ENCODE measurements at places on chromosomes 1 and 21.

- no peak for DNase-seq
Observed at GRCh38 chr1:207702317-207702716, 49.5 kb upstream of the CD46 start.

DNA sequence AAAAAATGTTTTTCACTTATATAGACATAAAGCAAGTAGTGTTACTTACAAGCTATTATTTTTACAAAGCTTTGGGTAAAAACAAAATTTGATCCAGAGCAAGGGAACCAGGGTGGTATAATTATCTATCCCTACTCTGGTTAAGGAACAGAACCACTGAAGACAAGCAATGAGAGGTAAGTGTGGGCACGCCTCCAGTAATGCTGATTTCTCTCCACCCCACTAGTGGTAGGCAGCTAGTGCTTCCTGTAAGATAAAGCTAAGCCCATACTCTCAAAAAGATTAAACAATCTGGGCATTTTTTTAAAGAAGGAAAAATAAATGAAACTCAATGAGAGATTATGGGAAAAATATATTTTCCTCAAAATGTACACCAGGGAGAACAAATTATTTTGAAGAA lies 22.1 kb downstream of the TFB2M start:
- no peak for DNase-seq

GRCh38 chr1:46244656-46245371 lies 2.7 kb upstream of the RAD54L start:
- no peak for DNase-seq

- DNase-seq, result no peak
Observed at GRCh38 chr1:171245458-171246064, 2.7 kb upstream of the FMO1 start.

- DNase-seq, result no peak
Observed at GRCh38 chr21:34545079-34545884, 33.3 kb upstream of the KCNE1 start.

DNA sequence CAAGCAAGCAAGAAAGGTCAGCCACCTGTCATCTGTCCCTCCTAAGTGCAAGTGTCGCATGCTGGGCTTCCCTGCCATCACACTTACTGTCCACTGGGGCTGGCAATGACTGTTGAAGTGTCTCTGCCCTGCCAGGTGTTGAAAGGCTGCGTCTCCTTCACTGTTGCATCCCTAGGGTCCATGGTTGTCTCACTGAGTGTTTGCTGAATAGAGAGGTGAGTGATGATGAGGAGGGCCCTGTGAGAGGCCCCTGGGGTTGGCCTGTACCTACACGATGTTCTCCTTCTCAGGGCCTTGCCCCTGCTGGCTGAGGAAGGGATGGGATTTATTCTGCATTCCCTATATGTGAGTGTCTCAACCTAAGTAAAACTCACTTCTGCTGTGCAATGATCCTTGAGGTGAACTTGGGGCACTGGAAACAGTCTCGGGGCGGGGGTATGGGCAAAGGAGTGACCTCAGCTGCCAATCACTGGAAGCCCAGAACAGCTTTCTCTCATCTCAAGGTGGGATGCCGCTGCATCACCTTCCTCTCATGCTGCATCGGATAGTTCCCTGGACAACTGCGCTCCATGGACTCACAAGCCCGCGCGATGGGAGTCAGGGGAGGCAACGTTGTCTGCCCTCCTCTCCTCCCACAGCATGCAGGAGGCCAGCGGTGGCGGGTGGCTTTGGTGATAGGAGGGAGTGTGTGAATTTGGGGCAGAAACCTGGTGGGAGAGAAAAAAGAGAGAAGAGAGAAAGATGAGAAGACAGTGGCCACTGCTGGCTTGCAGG lies 35.8 kb upstream of the SOX13 start:
- DNase-seq, result no peak

GRCh38 chr21:25964015-25964414 lies 206.6 kb downstream of the APP start:
- no peak for DNase-seq

GRCh38 chr1:218402786-218403120 lies 57.6 kb downstream of the TGFB2 start:
- no peak for DNase-seq

DNA sequence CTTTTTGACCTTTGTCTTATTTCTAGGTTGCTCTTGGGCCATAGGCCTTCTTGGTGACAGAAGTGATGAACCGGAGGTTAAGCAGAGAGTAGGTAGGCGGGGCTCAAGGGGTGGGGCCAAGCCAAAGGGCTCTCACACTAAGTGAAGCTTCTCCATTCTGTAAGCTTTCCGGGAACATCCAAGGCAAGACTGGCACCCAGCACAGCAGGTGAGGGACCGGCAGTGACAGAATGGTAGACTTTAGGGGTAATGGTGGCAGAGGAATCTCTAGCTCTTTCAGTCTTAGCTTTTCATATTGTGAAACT lies at the start of gene TNFAIP8L2:
TSS of gene TNFAIP8L2 (plus strand) at position 135 of the 305 bp plus-strand sequence. CDS start 2,049 bp downstream, outside the sequence.
- no peak for DNase-seq

DNA sequence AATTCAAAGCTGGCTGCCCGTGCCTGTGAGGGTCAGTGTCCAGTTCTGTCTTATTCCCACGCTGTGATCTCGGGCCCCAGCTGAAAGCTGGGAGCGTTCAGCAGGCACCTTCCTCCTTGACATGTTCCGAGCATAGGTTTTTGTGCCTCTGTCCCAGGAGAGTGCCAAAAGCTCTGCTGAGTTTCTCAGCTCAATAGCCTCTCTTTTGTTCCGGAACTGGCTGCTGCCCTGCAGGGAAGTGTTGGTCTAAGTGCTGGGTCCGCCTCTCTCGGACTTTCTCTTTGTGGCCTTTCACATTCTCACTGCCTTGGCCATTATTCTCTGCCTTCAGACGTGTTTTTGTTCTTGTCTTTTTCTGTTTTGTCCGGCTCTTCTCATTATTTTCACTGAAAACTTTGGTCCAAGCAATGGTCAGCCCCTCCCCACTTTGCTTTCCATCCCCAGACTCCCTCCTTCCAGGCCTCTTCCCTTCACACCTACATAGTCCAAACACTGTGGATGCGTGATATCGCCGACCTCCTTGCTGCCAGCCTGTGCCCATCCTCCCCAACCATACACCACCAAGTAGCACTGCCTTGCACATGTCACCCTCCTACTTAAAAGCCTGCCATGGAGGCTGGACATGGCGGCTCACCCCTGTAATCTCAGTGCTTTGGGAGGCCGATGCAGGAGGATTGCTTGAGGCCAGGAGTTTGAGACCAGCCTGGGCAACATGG lies 233.8 kb downstream of the RHOU start:
- peak; percentile 23 for DNase-seq

GRCh38 chr1:229334716-229335115 lies 8.1 kb downstream of the CCSAP start:
- DNase-seq, result no peak

GRCh38 chr1:178543290-178543607 lies 30.3 kb downstream of the TEX35 start:
- no peak for DNase-seq

- no peak for DNase-seq
Observed at GRCh38 chr1:174761335-174761734, 238.4 kb upstream of the CACYBP start.

GRCh38 chr1:197902454-197903195 lies at the start of gene C1orf53:
Gene C1orf53, plus strand, starts transcription at chr1:197902630. Its CDS starts 20 bp downstream, at chr1:197902650.
- DNase-seq, result peak; percentile 88

- no peak for DNase-seq
Observed at GRCh38 chr1:14654554-14654953, 56.1 kb downstream of the KAZN start.

DNA sequence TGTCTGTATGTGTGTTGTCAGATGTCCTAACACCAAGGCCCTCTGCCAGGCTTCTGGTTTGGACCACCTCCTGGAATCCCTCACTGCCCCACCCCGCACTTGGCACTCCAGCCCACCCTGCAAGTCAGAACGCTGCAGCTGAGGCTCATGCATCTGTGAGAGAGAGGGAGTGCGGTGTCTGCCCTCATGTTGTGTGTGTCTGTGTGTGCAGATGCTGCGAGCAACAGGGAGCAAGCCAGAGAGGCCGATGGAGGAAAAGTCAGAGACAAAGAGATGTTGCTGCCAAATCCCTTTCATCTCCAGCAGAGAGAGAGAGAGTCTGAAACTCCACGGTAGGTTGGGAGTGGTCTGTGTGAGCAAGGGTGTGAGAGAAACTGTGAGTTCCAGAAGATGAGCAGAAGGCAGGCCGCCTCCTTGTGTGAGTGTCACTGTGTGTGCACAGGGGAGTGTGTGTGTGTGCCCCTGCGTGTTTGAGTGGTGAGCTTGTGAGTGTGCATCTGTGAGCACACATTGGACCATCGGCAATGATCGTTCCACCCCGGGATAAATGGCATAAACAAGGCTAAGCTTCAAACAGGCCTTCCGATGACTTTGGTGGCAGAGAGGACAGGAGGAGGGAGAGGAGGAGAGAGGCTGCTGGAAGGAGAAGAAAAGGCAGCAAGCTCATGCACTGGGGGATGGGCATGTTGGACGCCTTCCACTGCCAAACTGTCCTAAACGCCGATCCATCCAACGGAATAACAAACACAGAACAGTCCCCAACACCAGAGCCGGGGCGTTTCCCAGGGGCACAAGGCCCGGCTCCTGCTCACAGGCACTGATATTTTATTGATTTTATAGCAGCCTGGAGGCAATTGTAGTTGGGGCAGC lies 99.2 kb upstream of the GRIK3 start:
- DNase-seq, result no peak

GRCh38 chr1:215043401-215043800 lies 39.1 kb upstream of the KCNK2 start:
- no peak for DNase-seq

DNA sequence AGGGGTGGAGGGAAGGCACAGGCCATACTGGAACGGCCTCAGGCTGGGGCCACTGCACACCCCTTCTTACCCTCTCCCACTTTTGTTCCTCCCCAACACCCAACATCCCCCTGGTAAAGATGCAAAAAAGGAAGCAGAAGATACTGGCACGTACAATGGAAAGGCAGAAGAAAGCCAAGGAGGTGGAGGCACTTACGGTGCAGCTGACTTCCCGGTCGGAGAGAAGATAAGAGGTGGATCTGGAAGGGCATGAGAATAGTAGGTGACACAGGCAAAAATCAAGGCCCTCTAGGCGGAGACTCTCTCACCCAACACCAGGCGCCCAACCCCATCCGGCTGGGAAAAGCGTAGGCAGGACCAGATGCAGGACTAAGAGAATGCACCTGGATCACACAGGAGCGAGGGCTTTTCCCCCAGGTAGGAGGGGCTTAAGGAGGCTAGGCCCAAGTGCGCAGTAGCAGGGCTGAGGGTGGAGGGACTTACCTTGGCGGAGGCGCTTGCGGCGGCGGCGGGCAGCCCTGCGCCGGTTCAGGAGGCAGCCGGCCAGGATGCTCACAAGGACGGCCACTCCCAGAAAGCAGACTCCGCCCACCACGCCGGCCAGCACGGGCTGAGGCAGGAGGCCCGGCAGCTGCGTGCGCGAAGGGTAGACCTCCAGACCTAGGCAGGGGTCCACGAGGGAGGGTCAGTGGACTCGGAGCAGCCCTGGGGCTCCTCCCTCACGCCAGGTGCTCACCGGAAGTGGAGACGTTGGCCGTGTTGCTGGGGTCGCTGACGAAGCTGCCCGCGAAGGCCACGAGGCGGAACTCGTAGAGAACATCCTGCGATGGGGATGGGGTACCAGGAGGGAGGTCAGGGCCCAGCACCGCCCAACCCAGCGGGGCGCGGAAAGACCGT lies 4.1 kb upstream of the TAGLN2 start:
- DNase-seq, result no peak

GRCh38 chr21:37546949-37547614 lies 180.5 kb downstream of the DYRK1A start:
- DNase-seq, result no peak

DNA sequence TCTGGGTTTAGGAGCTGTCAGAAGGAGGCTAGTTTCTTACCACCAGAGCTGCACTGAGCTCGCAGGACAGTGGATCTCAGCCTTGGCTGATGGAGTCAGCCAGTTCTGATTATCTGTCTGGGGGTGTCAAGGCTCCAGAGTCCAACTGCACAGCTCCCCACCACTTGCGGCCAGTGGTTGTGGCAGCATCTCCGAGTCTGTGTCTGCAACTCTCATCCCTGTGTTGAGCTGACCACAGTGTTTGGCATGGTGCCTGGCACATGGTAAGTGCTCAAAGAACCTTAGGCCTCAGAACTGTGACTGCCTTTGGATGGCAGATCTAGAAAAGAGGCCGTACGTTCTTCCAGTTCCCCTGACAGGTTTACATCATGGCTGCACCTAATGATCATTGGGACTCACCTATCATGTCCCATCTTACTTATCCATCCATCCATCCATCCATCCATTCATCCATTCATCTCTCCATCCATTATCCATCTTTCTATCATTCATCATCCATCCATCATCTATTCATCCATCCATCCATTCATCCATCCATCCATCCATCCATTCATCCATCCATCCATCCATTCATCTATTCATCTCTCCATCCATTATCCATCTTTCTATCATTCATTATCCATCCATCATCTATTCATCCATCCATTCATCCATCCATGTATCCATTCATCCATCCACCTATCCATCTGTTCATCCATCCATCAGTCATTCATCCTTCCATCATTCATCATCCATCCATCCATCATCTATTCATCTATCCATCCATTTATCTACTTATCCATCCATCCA lies 114.5 kb downstream of the CRYAA start:
- DNase-seq, result no peak

DNA sequence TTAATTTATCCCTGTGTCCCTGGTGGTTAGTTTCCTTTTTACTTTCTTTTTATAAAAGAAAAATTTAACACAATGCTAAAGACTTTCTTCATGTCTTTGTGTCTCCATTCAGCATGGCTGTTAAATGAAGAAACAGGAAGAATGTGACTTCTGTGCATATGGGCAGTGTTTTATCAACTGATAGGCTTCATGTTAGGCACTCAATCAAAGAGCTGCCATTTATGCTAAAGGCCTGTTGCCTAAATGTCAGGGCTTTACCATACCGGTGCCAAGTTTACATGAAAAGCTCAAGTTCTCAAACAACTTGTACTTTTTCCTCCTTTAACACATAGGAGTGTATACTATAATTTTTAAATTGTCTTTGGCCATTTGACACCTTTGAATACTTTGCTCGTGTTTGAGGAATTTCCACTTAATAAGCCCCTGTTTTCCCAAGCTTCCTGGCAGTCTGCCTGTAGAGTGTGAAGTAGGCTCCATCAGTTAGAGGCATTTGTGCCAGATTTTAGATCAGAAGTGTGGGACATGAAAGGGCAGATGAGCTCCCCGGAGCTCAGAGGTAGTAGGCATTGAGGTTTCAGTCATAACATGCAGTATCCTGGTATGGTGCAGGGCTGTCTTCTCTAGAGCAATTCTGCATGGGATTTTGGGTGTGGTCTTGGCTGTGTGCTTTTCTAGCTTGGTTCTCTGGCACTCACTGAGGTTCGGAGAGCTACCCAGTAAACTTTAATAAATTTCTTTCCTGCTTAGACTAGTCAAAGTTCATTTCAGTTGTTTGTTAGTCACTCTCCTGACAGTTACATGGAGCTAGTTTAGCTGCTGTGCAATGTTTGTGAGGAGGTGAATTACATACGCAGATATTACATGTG lies 119.0 kb downstream of the LEPR start:
- no peak for DNase-seq

DNA sequence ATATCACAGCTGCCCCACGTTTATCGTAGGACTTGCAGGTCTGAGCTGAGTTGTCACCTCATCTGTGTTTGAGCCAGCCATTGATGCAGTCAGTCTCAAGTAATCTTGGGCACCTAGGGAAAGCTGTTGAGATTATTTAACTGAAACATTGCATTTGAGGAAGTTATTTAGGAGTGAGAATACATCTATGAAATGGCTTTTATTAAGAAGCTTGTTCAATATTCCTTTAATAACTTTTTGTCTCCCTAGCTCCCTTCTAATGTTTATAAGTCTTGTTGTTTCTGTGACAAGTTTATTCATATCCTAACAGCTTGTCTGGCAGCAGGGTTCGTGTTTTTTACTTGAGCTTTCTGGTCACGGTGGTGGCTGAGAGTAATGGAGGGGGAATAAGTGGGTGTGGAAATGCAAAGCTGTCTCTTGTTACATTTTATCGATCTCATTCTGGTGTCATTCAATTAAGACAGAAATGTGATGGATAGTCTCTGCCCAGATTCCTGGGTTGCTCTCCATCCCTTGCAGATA lies 555.9 kb downstream of the USP25 start:
- DNase-seq, result no peak

Measured in hypothalamus (tissue), 51 donors.